A549 treated with DMSO at 1 μM for 4 hours (cell line): ENCODE measurements at places on chromosomes 7 and 10. TPM values are rescaled to one million over a fixed set of nuclear protein-coding genes. Genes with fewer than 3 reads are reported as not detected.

Gene CHST3
- 40.2 to 46.6 TPM (median 42.6 TPM) in 5 replicates for total RNA-seq

Gene VSTM4
- total RNA-seq = 0.27 to 0.62 TPM (median 0.48 TPM) in 5 replicates

Gene HOXA4
- 1.3 to 3.0 TPM (median 2.8 TPM) in 5 replicates for total RNA-seq

Gene CYP2C8
- not detected in 5 replicates for total RNA-seq

Gene IFIT1B
- total RNA-seq = not detected in 5 replicates

Gene ATOH7
- 0.19 to 0.44 TPM (median 0.26 TPM) in 5 replicates for total RNA-seq

Gene RTKN2
- total RNA-seq = 0.83 to 1.2 TPM (median 1.1 TPM) in 5 replicates

Gene LIPJ
- total RNA-seq = not detected in 5 replicates

Gene HIF1AN
- 14.1 to 23.0 TPM (median 20.9 TPM) in 5 replicates for total RNA-seq
